Activated T-cell treated with anti-CD3 and anti-CD28 coated beads for 1 hour (primary cell): ENCODE measurements at places on chromosomes 5 and 9.

DNA sequence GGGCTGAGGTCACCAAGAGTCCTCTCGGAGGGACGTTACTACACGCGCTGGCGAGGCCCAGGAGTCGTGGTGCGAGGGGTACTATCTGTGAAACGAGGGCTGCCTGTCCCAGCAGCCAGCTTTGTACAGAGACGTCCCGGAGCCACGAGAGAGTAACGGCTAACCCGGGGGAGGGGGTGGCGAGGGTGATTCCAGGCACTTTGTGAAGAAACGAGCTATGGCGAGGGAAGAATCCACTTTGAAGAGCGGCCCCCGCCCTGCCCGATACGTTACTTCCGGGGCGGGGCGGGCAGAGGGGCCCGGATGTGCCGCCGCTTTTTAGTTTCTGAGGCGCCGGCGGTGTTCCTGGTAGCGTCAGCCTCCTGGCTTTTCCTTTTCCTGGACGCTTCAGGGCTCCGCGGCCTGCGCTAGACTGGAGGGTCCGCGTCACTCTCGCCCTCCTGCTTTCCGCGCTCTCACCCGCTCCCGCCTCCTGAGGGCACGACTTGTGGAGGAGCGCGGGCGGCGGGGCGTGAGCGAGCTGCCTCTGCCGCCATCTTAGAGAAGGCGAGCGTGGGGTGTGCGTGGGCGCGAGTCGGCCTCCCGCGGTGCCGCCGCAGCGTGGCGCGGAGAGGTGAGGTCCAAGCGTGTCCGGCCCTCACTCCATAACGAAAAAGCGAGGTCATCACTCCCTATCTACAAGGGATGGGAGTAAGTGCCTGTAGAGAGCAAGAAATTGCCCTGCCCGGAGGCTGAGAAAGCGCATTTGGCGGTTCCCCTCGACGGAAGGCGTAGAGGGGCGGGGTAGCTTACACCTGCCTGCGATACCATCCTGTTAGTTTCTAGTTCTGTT lies 580 bp upstream of the RFX3 start:
- peak; percentile 82 for DNase-seq

DNA sequence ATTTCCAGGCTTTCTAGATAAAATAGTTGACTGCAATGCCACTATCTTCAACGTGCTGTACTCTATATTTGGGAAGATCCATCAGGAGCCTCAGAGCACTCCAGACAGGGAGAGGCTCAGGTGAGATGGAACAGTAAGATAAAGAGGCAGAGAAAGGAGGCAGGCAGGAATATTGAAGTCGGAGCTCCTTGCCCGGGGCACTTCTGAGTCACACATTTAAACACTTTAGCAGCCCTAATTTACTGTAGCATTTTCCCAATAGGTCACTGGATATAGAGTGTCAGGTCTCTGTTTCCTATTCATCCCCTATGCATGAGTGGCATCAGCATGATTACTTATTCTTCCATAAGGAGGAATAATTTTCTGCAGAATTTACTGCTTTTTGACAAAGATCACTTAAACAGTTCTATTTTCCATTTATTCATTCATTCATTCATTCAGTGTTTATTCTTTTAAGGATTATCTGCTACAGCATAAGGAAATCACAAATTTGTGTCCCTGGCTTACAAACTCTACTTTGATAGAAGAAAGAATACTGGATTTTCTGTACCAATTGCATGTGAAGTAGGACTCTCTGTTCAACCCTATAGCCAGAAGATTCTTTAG lies 170.7 kb downstream of the MAPKAP1 start:
- DNase-seq, result no peak

- no peak for DNase-seq
Measured at GRCh38 chr9:98584059-98584458, 124.7 kb downstream of the GABBR2 start.

GRCh38 chr5:99088309-99088708 lies 159.5 kb upstream of the CHD1 start:
- DNase-seq, result no peak

GRCh38 chr9:37325778-37326177 lies 96.7 kb upstream of the GRHPR start:
- no peak for DNase-seq

GRCh38 chr9:113945784-113946183 lies 69.7 kb downstream of the ZNF618 start:
- no peak for DNase-seq

DNA sequence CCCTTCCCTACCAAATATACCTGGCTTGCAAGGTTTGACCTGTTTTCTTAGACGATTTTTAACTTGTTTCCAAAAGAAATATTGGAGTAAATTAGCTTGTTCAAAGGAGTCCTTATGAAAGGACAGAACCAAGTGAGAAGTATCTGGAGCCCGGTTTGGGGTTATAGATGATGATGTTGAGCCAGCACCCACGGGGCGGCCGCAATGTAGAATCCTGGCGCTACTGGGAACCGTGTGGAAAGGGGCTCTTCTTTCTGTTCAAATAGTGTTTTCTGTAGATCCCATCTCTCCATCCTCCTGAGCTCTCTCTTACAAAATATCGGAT lies 517 bp upstream of the EXOSC2 start:
- no peak for DNase-seq

DNA sequence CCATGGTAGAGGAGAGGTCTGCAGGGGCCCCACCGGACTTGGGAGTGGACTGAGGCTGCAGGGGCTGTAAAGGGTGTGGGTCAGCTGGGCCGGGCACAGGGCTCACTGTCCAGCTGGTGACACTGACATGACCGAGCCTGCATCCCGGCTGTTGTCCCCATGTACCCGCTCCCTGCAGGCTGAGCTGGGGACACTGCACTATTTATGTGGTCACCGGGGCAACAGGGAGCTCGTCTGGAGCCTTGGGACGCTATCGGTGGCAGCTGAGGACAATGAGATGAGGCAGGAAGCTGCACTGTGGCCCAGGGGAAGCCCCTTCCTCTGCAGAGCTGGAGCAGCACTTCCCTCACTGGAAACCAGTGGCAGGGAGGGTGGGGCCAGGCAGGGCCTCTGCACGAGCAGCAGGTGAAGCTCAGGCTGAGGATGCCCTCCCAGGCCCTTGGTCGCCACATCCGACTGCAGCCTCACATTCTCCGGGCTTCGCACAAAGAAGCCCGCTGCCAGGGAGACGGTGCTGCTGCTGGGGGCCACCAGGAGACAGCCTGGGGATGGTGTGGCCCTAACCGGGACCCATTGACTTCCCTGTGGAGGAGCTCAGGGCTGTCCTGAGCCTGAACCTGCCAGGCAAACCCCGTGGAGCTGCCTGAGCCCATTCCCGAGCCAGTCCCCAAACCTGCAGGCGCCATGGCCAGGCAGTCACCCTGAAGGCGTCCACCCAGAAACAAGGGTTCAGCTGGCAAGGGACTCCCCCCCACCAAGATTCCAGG lies 26.4 kb downstream of the ZDHHC11B start:
- no peak for DNase-seq

GRCh38 chr5:61842840-61843239 lies 463.2 kb upstream of the KIF2A start:
- no peak for DNase-seq

DNA sequence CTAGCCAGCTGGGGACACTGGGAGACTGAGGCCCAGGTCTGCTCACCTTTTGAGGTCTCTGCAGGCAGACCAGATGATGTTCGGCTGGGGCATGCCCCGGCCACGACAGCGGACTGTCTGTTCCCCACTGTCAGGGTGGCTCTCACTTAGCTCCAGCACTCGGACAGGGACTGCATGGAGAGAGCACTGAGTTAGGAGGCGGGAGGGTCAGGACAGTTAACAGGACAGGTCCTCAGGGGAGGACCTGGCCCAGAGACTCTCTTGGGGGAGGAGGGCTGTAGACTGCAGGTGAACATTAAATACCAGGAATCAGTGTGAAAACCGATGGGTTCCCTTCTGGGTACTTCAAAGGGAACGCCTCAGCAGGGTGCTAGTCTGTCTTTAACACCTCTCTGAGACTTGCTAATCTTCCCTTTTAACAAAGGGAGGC lies 25.1 kb downstream of the PDGFRB start:
- no peak for DNase-seq

DNA sequence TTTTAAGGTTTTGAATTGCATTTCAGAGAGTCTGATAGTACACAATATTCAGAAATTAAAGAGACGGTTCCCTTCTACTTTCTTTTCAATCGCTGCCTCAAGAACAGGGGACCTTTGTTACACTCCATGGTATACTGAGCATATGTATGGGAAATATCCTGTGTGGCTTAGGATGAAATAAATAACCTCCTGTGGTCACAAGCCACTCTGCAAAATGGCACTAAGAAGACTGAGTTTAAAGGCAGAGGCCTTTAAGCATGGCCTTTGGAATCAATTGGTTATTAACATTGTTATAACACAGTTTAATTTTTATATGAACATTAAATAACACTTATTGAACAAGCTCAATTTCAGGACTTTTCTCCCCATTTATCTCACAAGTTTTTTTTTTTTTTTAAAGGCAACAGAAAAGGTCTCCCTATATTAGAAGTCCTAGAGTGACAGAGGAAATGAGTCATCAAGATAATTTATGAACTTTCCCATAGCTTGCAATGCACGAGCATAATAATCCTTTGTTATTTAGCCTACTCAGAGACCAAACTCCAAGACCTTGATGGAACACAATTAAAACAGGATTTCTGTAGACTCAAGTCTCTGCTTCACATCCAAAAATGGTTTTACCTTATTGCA lies 341.9 kb downstream of the TMEM167A start:
- no peak for DNase-seq

- DNase-seq, result no peak
Measured at GRCh38 chr5:139638736-139639618, 9.2 kb upstream of the CXXC5 start.

- DNase-seq, result peak; percentile 3
Measured at GRCh38 chr9:98215821-98216220, 23.4 kb upstream of the CORO2A start.

GRCh38 chr5:12413585-12413984 lies 509.3 kb upstream of the CTNND2 start:
- DNase-seq, result no peak

DNA sequence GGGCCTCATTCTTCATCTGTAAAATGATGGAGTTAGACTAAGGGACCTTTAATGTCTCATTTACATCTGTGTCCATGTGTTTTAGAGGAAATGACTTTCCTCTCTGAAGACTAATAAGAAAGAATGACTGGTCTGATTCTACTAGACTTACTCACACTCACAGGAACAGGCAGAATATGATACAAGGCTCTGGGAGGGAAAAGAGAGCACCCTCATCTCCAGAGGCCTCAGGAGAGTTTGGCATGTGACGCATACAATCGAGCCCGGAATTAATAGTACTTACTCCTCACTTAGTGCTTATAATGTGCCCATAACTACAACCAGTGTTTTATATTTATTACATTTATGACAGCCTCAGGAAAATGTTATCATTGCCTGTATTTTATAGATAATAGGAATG lies 608.7 kb downstream of the KCTD16 start:
- no peak for DNase-seq

DNA sequence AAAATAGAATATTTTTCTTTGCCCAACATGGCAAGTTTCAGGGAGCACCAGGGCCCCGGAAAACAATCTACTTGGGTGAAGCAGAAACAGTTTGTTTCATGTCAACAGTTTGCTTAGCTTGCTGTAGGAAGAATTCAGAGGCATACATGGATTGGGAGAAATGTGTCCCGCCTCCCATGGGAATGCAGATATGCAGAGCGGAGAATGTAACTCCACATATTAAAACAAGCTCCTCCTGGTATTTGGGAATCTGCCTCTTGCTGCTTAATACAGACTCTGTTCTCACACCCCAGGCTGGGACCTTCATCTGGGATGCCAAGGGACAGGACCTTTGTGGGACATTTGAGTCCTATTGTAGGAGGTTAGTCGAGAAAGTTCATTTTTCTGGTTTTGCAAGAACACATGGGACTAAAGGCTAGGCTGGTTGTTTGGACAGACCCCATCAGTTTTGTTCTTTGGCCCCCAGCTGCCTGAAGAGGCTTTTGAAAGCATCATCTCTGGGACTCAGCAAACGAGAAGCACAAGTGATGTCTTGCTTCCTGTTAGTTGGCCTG lies 220.5 kb upstream of the ADRA1B start:
- DNase-seq, result no peak

DNA sequence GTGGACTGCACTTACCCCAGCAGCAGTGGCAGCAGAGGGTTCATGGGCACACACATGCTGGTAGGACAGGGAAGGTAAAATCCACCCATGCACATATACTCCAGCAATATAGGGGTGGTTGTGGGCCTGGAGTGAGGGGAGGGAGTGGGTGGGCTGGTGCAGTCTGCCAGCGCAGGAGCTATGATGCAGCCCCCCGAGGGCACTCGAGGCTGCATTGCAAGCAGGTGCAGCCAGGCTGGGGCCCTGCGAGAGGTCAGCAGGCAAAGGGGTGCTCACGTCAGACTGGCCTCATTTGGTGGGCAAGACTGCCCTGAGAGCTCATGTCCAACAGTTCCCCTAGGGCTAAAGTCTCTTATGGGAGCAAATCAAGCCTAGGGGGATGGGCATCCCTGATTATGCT lies 32.4 kb upstream of the PCDHA1 start:
- DNase-seq, result no peak

DNA sequence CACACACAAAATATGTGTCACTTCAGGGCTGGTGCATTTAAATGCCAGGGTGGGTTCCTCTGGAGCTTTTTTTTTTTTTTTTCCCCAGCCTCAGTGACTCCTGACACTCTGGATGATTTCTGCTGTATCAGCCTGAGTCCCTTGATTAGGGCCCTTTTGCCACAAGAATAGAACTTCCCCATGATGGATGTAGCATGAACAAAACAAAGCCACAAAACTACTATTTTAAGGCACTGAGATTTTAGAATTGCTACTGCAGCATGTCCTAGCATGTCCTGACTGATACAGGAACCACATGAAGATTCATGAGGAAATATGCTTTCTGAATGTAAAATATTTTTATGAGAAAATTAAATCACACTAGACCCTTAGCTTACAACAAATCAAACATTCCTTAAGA lies 13.9 kb upstream of the ADGRD2 start:
- DNase-seq, result no peak

- DNase-seq, result no peak
Measured at GRCh38 chr5:174340226-174340625, 294.7 kb downstream of the NSG2 start.

GRCh38 chr9:111978616-111979015 lies 82.0 kb downstream of the UGCG start:
- no peak for DNase-seq

- no peak for DNase-seq
Measured at GRCh38 chr9:125815568-125815967, 68.4 kb downstream of the PBX3 start.

DNA sequence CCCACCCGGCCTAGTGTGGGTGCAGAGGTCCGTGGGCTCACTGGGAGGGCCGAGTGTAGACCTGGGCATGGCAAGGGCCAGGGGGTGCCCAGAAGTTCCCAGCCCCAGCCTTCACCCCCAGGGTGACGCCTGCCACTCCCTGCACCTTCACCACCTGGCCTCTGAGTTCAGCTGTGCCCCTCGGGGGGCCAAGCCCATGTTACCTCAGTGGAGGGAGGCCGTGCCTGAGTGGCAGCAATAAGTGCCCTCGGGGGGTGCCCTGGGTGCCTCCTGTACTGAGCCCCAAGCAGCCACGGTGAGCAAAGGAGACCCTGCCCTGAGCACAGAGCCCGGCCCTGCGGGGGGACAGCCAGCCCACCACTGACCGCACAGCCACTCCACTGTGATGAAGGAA lies 10.3 kb upstream of the FCN2 start:
- no peak for DNase-seq

- DNase-seq, result no peak
Measured at GRCh38 chr9:129262261-129262660, 84.2 kb upstream of the IER5L start.

- no peak for DNase-seq
Measured at GRCh38 chr5:145586661-145587307, 248.4 kb downstream of the PRELID2 start.

- no peak for DNase-seq
Measured at GRCh38 chr5:113099822-113100221, 123.2 kb downstream of the DCP2 start.

- no peak for DNase-seq
Measured at GRCh38 chr9:120446671-120447070, 133.3 kb downstream of the CDK5RAP2 start.

GRCh38 chr5:173689171-173689736 lies 72.8 kb upstream of the BOD1 start:
- no peak for DNase-seq
